ENCODE measurements at places on chromosomes 2 and 18.

DNA sequence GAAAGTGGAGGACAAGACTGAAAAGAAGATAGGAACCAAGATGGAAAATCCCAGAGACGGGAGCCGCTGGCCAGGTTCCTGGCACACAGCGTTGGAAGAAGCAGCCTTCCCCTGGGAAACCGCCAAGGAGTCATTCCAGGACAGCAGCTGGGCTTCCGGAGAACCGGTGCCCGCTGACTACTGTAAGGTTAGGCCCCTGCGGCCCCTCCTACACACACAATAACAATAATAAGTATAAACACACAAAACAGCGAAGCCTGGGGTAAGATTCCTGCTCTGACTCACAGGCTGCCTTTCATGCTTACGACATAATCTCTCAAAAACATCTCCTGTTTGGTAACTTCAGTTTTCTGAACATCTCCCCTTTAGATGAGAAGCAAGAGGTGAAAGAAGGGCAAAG is 28.1 kb upstream of the MYCN start:
- no peak for DNase-seq

DNA sequence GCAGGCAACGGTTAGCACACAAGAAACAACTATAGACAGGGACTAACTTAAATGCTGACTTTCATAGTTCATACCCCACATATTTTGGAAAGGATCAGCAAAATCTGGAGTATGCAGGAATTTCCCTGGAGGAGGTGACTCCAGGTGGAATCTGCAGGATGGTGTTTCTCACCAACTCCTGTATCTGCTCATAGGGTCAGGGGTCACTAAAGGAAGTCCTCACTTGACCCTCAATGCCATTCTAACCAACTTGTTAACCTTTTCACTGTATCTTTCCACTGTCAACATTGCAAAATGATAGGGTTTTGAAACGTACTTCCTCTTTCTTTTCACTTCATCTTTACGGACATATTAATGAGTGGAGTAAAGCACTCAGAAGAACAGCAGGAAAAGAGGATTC is 207.0 kb upstream of the CXCR4 start:
- DNase-seq = no peak

DNA sequence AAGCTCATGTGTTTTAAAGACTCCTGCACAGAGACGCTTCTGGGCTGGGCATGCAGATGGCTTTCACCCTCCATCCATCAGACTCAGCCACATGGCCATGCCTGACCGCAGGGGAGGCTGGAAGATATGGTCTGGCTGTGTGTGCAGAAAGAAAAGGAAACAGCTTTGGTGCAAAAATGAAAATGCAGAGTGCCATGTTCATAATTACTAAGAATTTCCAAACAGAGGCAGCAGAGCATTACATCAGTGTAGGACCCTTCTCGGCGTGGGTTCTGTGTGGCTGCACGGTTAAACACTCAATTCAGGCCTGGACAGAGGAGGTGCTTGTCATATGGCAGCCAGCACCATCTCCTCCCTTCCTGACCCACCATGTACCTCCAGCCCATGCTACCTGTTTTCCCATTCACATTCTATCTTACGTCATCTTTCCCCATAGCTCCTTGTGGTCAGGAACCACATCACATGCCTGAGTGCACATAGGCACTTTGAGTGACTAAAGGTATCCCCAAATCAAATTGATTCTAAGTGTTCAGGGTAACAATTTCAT is 200.3 kb upstream of the ID2 start:
- no peak for DNase-seq

- DNase-seq = no peak
Observed at GRCh38 chr2:60283626-60284025, 269.8 kb downstream of the BCL11A start.

GRCh38 chr18:11905613-11906012 is 2.5 kb downstream of the MPPE1 start:
- DNase-seq = no peak

DNA sequence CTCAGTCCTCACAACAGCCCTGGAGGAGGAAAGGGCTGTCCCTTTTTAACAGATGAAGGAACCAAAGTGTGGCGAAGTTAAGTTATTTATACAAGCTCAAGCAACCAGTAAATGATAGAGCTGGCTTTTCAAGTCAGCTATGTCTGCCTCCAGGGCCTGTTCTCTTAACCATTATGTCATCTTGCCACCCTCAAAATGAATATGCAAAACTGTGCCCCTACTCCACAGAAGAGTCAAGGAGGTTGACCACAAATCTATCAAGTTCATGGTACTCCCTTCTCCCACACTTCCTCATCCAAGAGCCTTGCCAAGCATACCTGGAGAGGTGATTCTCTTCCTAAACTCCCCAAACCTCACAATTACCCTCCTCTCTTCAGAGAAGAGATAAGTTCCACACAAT is 37.3 kb upstream of the CREB1 start:
- DNase-seq = no peak

DNA sequence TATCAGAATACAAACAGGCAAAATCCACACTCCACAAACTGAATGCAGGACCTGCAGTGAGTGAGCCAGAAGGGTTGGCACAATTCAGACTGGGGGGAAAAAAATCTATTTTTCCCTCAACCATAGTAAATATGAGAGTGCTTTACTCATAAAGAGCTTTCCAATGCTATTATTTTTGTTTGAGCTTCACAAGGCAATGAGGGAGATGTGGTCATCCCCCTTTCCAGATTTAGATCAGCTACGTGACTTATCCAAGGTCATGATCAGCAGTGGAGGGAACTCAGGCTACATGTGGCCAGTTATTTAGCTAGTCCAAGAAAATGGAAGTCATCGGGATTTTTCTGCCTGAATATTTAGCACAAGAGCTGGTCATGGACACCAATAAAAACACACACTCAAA is 120.4 kb upstream of the KLF7 start:
- no peak for DNase-seq

DNA sequence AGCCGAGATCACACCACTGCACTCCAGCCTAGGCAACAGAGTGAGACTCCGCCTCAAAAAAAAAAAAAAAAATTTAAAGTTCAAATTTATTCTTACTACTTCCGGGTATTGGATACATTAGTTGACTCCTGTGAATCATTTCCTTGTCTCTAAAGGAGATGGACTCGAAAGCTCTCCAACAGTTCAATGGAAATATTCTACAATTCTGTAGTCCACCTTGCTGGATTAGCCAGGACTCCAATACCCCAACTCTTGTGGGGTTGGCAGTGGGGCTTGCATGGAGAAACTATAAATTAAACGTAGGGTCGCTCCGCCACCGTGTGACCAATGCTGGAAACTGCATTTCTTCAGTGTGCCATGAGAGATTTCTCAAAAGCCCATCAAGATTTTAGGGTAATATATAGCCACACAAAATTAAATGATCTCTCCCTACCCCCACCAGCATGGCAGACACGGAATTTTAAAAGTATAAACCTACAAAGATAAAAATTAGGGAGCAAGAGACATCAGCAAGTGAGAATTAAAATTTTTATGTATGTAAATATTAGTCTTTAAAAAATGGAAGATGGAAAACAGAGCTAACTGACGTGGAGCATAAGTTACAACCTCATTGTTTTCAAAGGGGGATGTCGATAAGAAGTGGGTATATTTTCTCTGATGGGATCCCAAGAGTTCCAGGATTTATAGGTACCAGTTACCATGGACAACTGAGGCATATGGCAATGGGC is 27.8 kb upstream of the GAREM2 start:
- peak; percentile 73 for DNase-seq

GRCh38 chr18:27130065-27130630 is 55.0 kb downstream of the CHST9 start:
- no peak for DNase-seq

DNA sequence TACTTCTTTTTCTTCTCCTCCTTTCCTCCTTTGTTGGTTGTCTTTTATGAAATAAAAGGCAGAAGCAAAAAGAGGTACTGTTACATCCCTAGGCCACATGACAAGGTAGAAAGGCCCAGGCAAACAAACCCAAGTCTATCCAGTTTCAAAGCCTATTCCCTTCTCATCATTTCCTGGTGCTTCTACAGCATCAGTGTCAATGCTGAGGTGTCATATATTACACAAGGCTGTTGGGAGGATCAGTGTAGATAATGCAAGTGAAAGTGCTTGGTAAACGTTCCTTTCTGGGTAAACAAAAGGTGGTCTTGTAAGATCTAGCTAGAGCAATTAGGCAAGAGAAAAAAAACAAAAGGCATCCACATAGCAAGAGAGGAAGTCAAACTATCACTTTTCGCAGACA is 64.9 kb downstream of the EVA1A start:
- DNase-seq = no peak

GRCh38 chr2:151189125-151189524 is 72.5 kb downstream of the RBM43 start:
- no peak for DNase-seq

DNA sequence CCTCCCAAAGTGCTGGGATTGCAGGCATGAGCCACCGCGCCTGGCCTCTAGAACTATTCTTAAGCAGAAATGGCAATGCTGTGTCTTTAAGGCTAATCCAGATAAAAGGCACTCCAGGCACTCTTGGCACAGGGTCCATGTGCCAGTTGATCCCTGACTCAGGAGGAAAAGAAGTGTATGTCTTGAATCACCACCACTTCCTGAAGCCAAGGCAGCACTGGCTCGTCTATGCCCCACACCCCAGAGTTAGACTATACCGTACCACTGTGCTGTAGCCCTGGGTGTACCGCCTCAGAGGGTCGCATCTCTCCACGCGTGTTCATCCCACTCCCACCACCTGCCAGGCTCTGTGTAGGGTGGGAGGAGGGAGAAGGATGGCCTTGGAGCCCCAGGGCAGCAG is 9.0 kb downstream of the TNFRSF11A start:
- no peak for DNase-seq

DNA sequence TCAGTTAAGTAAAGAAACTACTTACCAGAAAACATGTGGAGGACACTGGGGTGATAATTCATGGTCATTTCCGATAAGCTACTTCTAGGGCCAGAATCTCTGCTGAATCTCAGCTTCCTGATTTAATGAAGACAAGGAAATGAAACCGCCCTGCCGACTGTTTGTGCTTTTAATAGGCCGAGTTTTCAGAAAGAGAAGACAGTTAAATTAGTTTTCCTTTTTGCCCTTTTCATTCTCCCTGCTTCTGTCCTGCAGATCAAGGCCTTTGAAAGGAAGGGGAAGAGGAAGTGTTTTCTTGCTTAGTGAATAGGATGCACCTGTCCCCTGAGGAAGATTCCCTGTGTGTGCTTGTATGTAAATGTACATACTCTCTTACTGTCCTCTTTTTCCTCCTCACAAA is 126.6 kb downstream of the SH3RF3 start:
- DNase-seq = no peak

DNA sequence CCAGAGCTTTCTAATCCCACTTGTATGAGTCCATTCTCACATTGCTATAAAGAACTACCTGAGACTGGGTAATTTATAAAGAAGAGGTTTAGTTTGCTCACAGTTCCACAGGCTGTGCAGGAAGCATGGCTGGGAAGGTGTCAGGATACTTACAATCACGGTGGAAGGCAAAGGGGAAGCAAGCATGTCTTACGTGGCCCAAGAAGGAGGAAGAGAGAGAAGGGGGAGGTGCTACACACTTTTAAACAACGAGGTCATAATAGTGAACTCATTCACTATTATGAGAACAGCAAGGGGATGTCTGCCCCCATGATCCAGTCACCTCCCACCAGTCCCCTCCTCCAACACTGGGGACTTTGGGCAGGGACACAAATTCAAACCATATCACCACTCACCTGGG is 67.8 kb downstream of the TTC32 start:
- DNase-seq = no peak

DNA sequence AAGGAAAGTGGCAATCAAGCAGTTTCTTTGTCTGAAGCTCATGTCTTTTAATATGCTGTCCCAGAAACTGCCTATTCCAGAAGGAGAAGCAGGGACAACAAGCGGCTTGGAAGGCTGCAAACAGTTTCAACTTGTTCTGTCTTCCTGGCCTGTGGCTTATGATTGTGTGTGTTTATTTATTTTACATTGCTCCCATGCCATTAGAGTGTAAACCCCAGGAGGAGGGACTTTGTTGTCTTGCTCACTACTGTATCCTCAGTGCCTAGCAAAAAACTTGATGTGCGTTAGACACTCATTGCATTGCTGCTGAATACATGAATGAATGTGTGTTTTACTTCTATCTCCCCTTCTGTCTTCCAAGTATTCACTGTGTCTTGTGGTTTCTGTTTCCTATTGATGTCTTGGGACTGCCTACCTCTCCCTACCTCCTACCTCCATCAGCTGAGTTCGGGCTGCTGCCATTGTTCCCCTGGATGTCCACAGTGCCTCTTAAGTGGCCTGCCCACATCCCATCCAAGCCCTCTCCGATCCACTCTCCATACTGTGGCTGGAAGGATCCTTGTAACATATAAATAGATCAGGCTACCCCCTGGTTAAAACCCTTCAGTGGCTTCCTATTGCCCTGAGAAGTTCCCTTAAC is 261.4 kb downstream of the DYSF start:
- DNase-seq = no peak

- DNase-seq = peak; percentile 50
Observed at GRCh38 chr18:57631697-57632096, 10.1 kb upstream of the NARS1 start.

DNA sequence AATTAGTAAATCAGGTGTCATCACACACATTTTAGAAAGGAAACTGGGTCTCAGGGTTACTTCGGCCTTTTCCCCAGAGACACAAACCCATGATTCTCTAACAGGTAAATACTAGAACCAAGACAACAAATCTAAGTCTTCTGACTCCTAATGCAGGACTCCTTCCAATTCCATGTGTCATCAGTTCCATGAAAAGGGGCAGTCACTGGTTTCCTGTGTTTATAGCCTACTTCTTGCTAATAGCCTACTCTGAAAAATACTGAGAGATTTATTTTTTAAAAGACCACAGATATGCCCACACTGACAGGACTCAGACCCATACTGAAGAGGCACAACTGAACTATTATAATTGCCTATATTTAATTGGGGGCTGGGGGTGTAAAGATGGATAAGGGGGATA is 33.0 kb downstream of the RAB1A start:
- DNase-seq = no peak

DNA sequence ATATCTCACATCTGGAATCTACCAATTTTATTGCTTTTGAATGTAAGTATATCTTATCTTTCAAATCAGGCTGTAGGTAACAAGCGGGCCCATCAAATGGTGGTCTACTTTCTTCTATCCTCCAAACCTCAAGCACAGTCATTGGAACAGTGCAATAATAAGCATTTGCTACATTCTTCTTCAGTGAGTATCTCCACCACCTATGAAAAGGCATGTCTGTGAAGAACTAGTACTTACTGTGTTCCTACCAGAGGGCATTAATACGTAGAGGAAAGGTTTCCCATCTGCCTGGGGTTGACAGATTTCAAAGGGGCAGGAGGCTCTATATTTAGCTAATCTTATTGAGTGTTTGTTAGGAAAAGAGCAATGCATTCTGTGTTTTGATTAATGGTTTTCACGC is 411.1 kb downstream of the NCKAP5 start:
- DNase-seq = no peak

Measured in K562 (cell line).